ENCODE measurements at places on chromosomes 6 and 20.

DNA sequence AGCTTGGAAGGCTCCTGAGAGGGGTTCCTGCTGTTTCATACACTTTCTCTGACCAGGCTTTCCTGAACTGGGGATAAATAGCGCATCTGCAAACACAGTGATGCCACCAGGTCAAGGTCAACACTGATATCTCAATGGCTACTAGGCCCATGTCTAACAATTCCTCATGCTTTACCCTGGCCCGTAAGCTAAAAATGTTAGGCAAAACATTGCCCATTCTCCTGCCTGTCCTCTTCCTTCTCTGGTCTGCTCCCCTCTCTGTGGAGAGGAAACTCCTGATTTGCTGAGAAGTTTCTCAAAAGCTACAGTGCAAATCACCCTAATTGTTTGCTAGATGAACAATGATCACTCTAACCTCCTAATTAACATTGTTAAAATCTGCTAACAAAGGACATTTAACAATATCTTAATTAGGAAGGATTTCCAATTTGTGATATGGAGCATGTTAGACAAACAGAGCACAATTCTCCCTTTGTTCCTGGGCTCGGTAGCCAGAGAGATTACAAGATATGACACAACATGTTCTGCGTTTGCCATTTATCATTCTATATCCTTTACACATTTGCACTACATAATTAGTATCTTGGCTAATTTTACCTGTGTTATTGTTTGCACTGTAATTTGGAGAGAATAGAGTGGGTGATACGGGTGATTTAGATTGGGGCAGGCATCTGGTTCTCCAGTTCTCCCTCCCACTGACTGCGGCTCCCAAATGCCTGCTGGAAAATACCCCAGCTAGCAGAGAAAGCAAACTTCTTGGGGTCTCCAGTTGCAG is 266.8 kb downstream of the CD83 start:
- DNase-seq, result no peak

GRCh38 chr20:568673-569415 is 25.3 kb upstream of the CSNK2A1 start:
- no peak for DNase-seq

- no peak for DNase-seq
Observed at GRCh38 chr20:50617022-50617421, 74.3 kb downstream of the RIPOR3 start.

- no peak for DNase-seq
Observed at GRCh38 chr20:47380481-47380880, 24.0 kb upstream of the ZMYND8 start.

DNA sequence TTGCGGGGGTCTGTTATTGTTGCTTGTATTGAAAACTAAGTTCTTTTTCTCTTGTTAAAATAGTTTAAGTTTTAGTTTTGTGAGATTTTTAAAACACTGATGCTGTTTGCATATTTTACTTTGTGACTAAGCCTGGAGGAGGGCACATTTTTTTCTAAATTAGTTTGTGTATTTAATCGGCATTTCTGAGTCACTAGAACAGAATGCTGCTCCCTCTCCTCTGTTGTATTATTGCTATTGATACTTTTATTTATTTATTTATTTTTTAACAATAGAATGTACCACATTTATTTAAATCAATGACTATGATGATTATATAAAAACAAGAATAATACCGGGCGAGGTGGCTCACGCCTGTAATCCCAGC is 5.1 kb upstream of the FAM50B start:
- DNase-seq, result no peak

DNA sequence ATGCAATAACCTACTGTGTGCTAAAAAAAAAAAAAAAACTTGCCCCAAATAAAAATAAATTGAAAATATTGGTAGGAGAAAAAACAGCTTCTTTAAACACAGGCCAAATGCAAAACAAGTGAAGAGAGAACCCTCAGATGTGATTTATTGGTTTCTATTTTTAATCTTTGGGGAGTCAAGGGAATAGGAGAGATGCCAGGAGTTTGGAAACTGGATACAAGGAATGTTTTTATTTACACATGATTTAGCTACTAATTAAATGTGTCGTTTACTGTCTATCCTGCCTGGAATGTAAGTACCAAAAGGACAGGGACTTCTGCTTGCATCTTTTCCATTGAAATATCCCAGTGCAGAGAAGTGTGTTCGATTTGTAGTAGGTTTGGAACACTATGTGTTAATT is 810.7 kb downstream of the MAFB start:
- no peak for DNase-seq

- no peak for DNase-seq
Observed at GRCh38 chr20:25484911-25485511, 77.5 kb downstream of the GINS1 start.

DNA sequence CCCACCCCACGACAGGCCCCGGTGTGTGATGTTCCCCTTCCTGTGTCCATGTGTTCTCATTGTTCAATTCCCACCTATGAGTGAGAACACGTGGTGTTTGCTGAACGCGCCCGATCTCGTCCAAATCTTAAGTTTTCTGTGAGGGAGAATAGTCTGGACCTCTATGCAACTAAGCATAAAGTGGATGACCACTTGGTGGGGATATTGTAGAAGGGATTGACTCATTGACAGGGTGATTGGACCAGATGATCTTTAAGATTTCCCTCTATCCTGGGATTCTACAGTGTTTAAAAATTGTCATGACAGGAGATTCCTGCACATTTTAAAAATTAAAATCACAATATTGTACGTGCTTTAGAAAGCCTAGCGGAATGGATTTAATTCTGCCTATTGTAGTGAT is 141.3 kb downstream of the TRMT11 start:
- DNase-seq, result no peak

- DNase-seq, result no peak
Observed at GRCh38 chr6:14502551-14502950, 385.0 kb downstream of the CD83 start.

DNA sequence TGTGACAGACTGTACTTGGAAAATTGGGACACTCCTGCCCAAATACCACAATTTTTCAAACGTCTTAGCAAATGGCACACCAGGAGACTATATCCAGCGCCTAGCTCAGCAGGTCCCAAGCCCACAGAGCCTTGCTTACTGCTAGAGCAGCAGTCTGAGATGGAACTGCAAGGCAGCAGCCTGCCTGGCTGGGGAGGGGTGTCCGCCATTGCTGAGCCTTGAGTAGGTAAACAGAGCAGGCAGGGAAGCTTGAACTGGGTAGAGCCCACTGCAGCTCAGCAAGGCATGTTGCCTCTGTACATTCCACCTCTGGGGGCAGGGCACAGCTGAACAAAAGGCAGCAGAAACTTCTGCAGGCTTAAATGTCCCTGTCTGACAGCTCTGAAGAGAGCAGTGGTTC is 1003.3 kb upstream of the MAP3K7 start:
- no peak for DNase-seq

DNA sequence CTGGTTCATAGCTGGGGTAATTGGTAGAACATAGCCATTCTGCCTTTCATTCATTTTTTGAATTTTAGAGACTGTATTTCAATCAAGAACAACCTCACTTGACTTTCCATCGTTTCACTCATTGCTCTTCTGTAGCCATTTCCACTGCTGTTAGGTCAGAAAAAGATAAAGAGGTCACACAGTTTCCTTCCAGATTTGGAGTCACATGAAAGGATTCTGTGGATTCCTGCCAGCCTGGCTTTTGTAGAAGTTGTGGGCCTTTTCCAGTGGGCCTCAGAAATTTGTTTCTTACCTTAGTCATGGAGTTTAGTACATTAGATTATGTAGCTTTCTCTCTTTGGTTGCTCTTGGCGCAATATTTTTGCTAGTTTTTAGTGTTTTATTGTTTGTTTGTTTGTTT is 157.8 kb downstream of the SASH1 start:
- no peak for DNase-seq

DNA sequence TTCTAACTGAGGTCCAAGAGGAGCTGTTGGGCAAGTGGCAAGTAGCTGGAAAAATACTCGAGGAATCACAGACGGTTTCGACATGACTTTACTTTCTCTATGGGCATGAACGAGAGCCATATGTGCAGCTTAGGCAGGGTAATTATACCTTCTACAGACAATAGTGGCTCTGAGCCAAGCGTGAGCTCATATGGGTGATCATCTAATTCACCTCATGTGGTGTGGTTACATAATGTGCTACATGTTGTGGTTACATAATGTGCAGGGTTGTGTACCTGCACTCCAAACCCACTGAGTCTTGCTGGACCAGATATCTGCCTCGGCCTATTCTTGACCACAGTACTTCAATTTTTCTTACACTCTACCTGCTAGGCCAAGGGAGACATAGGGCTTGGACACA is 771.7 kb upstream of the EYS start:
- DNase-seq, result no peak

DNA sequence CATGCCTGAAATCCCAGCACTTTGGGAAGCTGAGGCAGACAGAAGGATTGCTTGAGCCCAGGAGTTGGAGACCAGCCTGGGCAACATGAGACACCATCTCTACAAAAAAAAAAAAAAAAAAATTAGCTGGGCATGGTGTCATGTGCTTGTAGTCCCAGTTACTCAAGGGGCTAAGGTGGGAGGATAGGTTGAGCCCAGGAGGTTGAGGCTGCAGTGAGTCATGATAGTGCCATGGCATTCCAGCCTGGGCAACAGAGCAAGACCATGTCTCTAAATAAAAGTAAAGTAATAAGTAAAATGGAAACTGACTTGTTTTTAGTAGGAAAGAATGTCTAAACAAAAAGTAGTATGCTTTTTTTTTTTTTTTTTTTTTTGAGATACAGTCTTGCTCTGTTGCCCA is 240.7 kb downstream of the ARID1B start:
- DNase-seq, result no peak

- DNase-seq, result no peak
Observed at GRCh38 chr6:69232496-69232895, 564.3 kb downstream of the LMBRD1 start.

DNA sequence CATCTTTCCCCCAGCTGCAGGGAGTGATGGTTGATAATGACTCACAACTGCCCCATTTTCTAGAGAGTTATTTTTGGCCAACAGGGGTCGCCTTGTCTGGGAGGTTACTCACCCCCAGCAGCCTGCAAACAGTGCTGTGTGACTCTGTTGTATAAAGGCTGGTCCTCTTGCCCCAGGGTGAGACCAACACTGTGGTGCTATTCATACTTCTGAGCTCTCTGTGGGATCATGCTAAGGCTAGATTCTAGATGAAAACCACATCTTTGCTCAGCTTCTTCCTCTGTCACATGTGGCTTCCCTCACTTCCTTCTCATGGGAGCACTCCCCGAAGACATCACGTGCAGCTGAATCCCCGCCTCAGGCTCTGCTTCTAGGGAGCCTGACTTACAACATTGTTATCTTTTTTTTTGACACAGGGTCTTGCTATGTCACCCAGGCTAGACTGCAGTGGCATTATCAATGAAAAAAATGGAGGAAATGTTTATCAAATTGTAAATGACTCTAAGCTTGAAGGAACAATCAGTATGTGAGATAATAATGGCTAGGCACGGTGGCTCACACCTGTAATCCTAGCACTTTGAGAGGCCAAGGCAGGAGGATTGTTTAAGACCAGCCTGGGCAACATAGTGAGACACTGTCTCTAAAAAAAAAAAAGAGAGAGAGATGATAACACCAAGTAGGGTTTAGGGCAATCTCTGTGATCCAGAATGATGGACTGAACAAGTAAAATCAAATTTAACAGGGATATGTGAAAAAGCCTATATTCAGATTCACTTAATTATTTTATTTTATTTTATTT is 55.7 kb upstream of the SLC23A2 start:
- DNase-seq, result peak; percentile 9

DNA sequence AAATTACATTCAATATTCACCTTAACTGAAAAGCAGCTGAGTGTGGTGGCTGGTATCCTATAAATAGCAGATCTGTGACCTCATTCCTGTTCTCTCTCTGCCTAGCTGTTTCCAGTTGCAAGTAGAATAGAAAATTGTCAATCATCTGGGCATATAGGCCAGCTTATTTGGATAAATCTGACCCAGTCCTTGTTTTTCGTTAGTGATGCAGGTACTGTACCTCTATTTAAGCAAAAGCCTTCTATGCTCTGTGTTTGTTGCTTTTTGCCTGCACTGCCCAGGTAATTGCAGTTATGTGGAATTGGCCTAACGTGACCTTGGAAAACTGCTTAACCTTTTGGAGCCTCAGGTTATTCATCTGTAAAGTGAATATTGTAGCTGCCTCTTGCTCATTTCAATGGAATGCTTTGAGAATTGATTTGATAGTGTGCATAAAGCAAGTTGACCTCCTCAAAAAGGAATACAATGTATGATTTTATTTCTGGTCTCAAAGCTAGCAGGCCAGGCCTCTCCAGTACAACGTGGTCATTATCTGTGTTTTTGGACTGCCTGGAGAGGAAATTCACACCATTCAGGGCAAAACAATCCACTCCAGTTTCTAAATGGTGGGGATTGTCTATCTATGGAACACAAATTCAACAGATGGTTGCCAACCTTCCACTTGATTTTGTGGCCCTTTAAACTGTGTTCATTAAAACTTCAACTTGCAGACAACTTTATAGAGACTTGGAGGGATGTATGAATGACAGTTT is 508.7 kb upstream of the CITED2 start:
- DNase-seq, result no peak

- DNase-seq, result no peak
Observed at GRCh38 chr6:159728531-159728964, 1.2 kb downstream of the WTAP start.

DNA sequence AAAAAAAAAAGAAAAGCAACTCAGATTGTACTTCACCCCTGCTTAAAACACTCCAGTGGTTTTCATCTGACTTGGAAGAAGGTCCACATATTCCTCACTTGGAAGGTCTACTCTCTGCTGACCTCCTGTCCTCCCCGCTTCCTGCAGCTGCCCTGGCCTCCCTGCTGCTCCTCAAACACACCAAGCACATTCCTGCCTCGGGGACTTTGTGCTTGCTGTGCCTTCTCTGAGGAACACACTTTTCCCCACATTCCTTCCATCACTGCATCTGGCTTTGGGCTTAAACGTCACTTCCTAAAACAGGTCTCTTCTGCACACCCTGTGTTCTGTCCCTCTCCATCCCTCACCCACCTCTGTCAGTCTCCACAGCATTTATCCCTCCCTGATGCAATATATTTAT is 4.9 kb upstream of the PDYN start:
- no peak for DNase-seq

DNA sequence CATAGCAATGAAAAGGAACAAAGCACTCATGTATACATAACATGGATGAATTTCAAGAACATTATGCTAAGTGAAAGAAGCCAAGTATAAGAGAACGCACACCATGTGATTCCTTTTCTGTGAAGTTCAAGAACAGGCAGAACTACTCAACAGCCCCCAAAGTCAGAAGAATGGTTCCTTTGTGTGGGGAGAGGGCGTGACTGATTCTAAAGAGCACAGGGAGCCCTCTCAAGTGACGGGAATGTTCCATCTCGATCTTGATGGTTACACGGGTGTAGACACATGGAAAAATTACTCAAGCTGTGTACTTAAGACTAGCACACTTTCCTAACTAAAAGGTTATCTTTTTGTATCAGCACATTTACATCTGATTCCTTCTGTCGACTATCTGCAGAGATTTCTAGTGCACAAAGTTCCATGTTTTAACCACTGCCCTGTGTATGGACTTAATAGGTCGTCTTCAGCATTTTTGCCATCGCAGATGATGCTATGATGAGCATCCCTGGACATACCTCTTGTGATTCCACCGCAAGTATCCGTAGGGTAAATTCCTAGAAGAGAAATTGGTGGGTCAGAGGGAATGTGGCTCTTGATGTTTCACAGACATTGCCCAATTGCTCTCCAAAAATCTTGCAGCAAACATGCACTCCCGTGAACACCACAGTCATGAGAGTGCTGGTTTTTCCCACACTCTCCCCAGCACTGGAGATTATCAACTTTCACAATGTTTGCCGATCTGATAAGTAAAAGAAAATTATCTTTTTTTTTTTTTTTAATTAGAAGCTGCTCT is 279.3 kb downstream of the BMP7 start:
- DNase-seq, result no peak
